ENCODE measurements at places on chromosomes 2 and 18. TPM values are rescaled to one million over a fixed set of nuclear protein-coding genes. Genes with fewer than 3 reads are reported as not detected.

GRCh38 chr2:579961-580360, 97.2 kb downstream of the TMEM18 start:
- H3K36me3 ChIP-seq: no peaks in the 10 kb centered on the region
- no peak for DNase-seq
- H3K27ac ChIP-seq: no peak overlapping the region
- H3K27me3 ChIP-seq: no peaks in the 10 kb centered on the region

DNA sequence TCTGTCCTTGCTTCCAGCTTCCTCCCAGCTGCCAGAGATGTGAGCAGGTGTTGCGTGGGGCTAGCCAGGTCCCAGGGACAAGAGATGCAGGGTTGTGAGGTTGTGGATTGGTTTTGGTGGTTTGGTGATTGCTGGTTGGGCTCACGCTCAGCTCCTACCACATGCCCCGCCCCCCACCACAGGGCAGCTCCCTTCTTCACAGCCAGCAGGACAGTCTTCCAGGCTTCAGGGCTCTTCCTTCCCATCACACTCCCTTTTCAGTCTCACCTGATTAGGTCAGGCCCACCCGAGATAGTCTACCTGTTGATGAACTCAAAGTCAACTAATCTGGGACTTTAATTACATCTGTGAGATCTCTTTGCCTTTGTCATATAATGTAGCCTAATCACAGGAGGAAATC, 52.0 kb upstream of the GLI2 start:
- H3K4me1 ChIP-seq: no peaks in the 10 kb centered on the region
- H3K36me3 ChIP-seq: no peaks in the 10 kb centered on the region
- H3K27me3 ChIP-seq: no peaks in the 10 kb centered on the region
- H3K27ac ChIP-seq: no peak overlapping the region
- no peak for DNase-seq
- H3K4me3 ChIP-seq: no peak overlapping the region

GRCh38 chr2:36702781-36703180, 6.3 kb downstream of the VIT start:
- DNase-seq: no peak
- no peaks in the 10 kb centered on the region for H3K27me3 ChIP-seq
- no peaks in the 10 kb centered on the region for H3K36me3 ChIP-seq

DNA sequence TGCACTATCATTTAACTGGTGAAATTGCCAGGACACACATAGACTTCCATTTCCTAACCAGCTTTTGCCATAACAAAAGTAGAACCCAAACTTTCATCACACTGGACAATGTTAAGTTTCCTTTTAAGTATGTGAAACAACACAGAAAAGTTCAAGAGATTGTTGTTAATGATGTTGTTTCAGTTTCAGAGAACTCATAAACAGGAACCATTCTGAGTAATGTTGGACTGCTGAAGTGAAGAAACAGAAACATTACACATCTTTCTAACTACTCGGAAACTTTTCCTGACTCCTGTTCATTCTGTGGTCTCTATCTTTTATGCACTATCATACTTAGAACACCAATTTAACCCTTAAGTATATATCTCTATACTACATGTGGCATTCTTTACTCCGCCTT, 179.2 kb downstream of the RIT2 start:
- H3K27me3 ChIP-seq: no peaks in the 10 kb centered on the region
- H3K4me1 ChIP-seq: no peaks in the 10 kb centered on the region
- DNase-seq: peak; percentile 19
- no peak overlapping the region for H3K4me3 ChIP-seq
- no peaks in the 10 kb centered on the region for H3K36me3 ChIP-seq

GRCh38 chr2:240478346-240479110, 43.1 kb downstream of the GPC1 start:
- no peaks in the 10 kb centered on the region for H3K27me3 ChIP-seq
- no peak overlapping the region for H3K4me3 ChIP-seq
- no peaks in the 10 kb centered on the region for H3K36me3 ChIP-seq
- H3K4me1 ChIP-seq: no peaks in the 10 kb centered on the region
- no peak for DNase-seq

DNA sequence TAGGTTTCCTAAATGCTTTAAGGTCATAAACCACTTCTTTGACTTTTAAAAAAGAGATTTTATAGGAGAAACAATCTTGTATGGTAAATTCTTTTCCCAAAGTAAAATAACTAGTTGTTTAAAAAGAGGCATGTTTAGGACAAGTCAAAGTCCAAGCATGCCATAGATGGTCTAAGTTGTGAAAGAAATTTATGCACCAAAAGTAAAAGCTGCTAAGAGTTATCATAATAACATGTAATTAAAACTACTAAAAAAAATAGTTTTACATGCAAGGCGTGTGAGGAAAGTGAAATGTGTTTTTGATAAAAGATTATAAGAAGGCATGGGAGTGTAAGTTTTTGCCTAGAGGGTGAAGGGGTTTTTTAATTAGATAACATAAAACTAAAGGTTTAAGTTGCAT, 22.5 kb downstream of the FAM210A start:
- no peak for DNase-seq
- H3K4me1 ChIP-seq: no peaks in the 10 kb centered on the region
- H3K27ac ChIP-seq: no peak overlapping the region
- no peak overlapping the region for H3K4me3 ChIP-seq

DNA sequence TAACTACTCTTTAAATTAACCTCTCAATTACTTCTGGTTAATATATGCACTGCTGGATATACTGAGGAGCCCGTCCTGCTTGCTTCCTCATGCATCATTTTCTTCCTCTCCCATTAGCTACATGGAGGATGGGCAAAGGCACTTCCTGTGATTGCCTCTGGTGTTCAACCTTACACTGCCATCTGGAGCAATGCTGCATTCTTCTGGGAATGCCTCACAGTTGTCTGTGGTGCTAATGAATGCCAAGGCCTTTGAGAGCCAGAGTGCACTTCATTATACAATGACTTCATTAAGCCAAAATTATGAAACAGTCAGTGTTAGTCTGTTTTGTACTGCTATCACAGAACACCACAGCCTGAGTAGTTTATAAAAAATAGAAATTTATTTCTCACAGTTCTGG, 134.8 kb upstream of the DOCK10 start:
- no peaks in the 10 kb centered on the region for H3K4me1 ChIP-seq
- no peak for DNase-seq
- no peak overlapping the region for H3K4me3 ChIP-seq

- no peak for DNase-seq
- H3K36me3 ChIP-seq: no peaks in the 10 kb centered on the region
- H3K27ac ChIP-seq: no peak overlapping the region
- H3K4me3 ChIP-seq: no peak overlapping the region
- no peaks in the 10 kb centered on the region for H3K4me1 ChIP-seq
These were observed 65.0 kb downstream of the ATP8B1 start for GRCh38 chr18:57738078-57738477.

Gene ITGA4
- 87.9 TPM for total RNA-seq

All from GM12878 (cell line).